ENCODE measurements at places on chromosomes 3 and 15.

- DNase-seq = peak; percentile 73
These were observed 52.6 kb downstream of the CNTN3 start for GRCh38 chr3:74561881-74562280.

GRCh38 chr3:150035910-150036612 is 65.4 kb upstream of the PFN2 start:
- DNase-seq = no peak

GRCh38 chr15:75891895-75892294 is 11.8 kb upstream of the FBXO22 start:
- DNase-seq = peak; percentile 58

GRCh38 chr3:138184994-138185393 is 2.1 kb upstream of the ARMC8 start:
- no peak for DNase-seq

- DNase-seq = no peak
These were observed 36.0 kb upstream of the ULK4 start for GRCh38 chr3:41997702-41998550.

DNA sequence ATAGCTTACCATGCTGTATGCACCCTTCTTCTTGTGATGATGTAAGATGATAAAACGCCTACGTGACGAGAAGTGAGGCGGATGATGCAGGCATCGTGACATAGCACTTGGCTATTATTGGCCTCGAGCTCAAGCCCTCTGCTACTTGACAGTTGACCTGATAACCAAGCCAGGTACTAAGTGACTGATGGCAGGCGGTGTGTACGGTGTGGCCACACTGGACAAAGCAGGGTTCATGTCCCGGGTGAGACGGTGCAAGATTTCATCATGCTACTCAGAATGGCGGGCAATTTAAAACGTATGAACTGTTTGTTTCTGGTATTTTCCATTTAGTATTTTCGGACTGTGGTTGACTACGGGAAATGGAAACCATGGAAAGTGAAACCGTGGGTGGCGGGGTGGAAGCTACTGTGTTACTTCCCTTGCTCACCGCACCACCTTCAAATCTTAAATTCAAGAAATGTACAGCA is 57.7 kb downstream of the SLC12A8 start:
- DNase-seq = no peak

DNA sequence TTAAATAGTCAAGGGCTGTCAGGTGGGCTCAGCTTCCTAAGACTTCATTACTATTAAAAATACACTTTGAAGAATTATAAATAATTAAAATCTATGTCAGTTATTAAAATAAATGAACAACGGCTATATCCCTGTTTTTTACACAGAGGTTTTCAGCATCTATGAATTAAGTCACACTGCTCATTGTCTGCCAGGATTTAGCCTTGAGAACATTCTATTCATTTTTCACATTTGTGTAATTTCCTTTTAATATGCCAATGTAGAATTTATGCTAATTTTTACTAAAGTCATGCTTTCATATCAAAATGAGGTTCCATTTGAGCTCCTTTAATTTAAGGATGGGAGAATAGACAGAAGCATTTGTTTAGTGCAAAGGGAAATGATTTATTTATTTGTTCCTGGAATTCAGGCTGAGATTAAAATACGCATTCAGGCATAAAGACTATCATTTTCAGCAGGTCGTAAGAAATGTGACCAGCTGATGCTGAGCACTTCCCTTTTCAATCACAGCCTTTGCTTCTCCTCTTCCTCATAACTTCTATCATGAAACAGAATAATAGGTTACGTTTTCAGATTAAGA is 345.1 kb downstream of the MFSD1 start:
- DNase-seq = no peak

DNA sequence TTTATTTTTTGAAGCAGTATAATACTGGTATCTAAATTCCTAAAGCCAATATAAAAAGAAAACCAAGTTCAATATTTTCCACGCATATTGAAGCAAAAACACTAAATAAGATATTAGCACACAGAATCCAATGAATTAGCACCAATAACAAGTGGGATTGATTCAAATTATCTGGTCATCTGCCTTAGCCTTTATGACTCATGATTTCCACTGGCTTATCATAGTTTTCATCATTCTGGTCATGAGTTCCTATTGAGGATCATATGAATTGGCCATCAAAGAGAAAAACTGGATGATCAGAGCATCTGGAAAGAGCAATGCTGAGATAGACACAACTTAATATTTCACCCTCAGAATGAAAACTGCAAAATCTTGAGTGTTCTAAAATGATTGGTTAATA is 809.9 kb downstream of the MCTP2 start:
- no peak for DNase-seq

DNA sequence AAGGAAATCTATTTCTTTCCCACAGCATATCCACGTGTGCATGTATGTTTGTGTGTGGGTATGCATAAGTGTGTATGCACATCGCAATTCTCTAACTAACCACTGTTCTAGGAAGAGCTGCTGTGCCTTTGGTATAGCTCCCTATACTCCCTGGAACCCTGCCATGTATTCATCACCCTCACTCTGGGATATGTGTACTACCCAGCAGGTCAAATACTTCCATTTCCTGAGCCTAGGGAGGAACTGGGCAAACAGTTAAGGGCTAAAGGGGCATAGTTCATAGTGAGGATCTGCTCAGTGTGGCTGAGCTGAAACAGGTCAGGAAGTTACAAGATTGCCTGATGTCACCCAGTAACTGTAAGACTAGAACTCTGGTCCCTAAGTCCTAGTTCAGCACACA is 260.4 kb downstream of the RPLP1 start:
- DNase-seq = no peak

DNA sequence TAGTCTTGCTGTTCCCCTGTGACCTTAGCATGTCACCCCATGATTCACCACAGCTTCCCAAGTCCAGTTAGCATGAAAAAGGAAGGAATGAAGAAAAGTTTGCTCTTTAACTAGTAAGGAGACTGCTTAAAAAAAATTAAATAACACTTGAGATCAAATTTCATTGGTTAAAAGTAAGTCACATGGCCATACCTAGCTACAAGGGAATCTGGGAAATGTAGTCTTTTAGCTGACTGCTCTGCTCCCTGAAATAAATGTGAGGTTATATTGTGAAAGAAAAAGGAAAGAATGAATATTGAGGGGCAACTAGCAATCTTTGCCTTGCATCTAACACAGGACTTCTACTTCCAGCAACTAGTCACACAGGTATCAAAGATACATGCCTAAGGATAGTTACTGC is 84.7 kb upstream of the LRRN1 start:
- DNase-seq = no peak

GRCh38 chr15:77464129-77464865 is 43.6 kb downstream of the HMG20A start:
- no peak for DNase-seq

Data from AG08395 (cell line).